ENCODE measurements at places on chromosomes 16 and 17. TPM values are rescaled to one million over a fixed set of nuclear protein-coding genes. Genes with fewer than 3 reads are reported as not detected.

The USP43 gene
- total RNA-seq = 2.8 TPM

The MAP1LC3B gene
- 26.7 TPM for total RNA-seq

The HBZ gene
- total RNA-seq = not detected

The KCNH6 gene
- total RNA-seq = 0.37 TPM

The CD300LF gene
- total RNA-seq = not detected

The PLA2G10 gene
- not detected for total RNA-seq

The PRKCA gene
- total RNA-seq = 44.7 TPM

The SLFN14 gene
- total RNA-seq = not detected

The IL17C gene
- total RNA-seq = 0.43 TPM

The WFDC1 gene
- not detected for total RNA-seq

The COG1 gene
- 10.8 TPM for total RNA-seq

The PRR35 gene
- total RNA-seq = 0.41 TPM

The GCGR gene
- 0.61 TPM for total RNA-seq

The CMTR2 gene
- total RNA-seq = 16.1 TPM

The CDK5R1 gene
- 3.3 TPM for total RNA-seq

The NPEPPS gene
- total RNA-seq = 70.4 TPM

The DCAKD gene
- total RNA-seq = 73.9 TPM

The PARD6A gene
- total RNA-seq = 13.5 TPM

The KARS1 gene
- 266 TPM for total RNA-seq

The OR4D1 gene
- total RNA-seq = not detected

The IL21R gene
- not detected for total RNA-seq

The TP53TG3B gene
- not detected for total RNA-seq

The FBXW10 gene
- not detected for total RNA-seq

The ALDH3A1 gene
- not detected for total RNA-seq

The P2RX1 gene
- total RNA-seq = not detected

The KRTAP9-2 gene
- total RNA-seq = not detected

The ENO3 gene
- total RNA-seq = 52.8 TPM

The HLF gene
- total RNA-seq = 0.12 TPM

The KCNJ18 gene
- total RNA-seq = not detected

The C17orf67 gene
- total RNA-seq = 0.51 TPM

The ZPBP2 gene
- not detected for total RNA-seq

The GRAP gene
- 1.3 TPM for total RNA-seq

The CEMP1 gene
- 1.4 TPM for total RNA-seq

All from G401 (cell line).